ENCODE measurements at places on chromosomes 12 and 14. TPM values are rescaled to one million over a fixed set of nuclear protein-coding genes. Genes with fewer than 3 reads are reported as not detected.

The TBK1 gene
- total RNA-seq = 63.3 TPM

The OASL gene
- 0.85 TPM for total RNA-seq

The AJUBA gene
- total RNA-seq = 28.0 TPM

The FGF6 gene
- 0.74 TPM for total RNA-seq

The SLC10A1 gene
- total RNA-seq = not detected

The PRPH gene
- total RNA-seq = 9.1 TPM

The TAS2R31 gene
- total RNA-seq = 27.1 TPM

The VSX2 gene
- not detected for total RNA-seq

The OVCH1 gene
- 0.37 TPM for total RNA-seq

The PTPN6 gene
- 6.1 TPM for total RNA-seq

The CD9 gene
- total RNA-seq = 215 TPM

The RNASE1 gene
- 139 TPM for total RNA-seq

The AICDA gene
- 0.26 TPM for total RNA-seq

The INF2 gene
- total RNA-seq = 20.6 TPM

The IAPP gene
- total RNA-seq = not detected

The PRH1 gene
- total RNA-seq = 103 TPM

The OR6C1 gene
- total RNA-seq = not detected

The WNK1 gene
- total RNA-seq = 155 TPM

The TC2N gene
- 46.8 TPM for total RNA-seq

The TSPAN8 gene
- 10.2 TPM for total RNA-seq

The P3H3 gene
- total RNA-seq = 40.1 TPM

The TAS2R9 gene
- 0.37 TPM for total RNA-seq

The NTF3 gene
- total RNA-seq = 11.3 TPM

The TMEM233 gene
- total RNA-seq = 1.4 TPM

The RIMKLB gene
- total RNA-seq = 99.1 TPM

The PRPF40B gene
- 12.2 TPM for total RNA-seq

The AQP2 gene
- not detected for total RNA-seq

The C14orf39 gene
- 0.63 TPM for total RNA-seq

The SERPINA3 gene
- 3.5 TPM for total RNA-seq

The AMHR2 gene
- total RNA-seq = not detected

The SELPLG gene
- total RNA-seq = 3.6 TPM

The EAPP gene
- total RNA-seq = 61.5 TPM

The MUCL1 gene
- not detected for total RNA-seq

The IGFBP6 gene
- 39.8 TPM for total RNA-seq
